ENCODE measurements at places on chromosomes 4 and X.

GRCh38 chr4:133178956-133179355, 29.9 kb downstream of the PCDH10 start:
- DNase-seq: no peak

- no peak for DNase-seq
Observed at GRCh38 chr4:130029442-130029841, 933.5 kb downstream of the C4orf33 start.

GRCh38 chr4:112523764-112524505, 8.0 kb upstream of the NEUROG2 start:
- peak; percentile 88 for DNase-seq

DNA sequence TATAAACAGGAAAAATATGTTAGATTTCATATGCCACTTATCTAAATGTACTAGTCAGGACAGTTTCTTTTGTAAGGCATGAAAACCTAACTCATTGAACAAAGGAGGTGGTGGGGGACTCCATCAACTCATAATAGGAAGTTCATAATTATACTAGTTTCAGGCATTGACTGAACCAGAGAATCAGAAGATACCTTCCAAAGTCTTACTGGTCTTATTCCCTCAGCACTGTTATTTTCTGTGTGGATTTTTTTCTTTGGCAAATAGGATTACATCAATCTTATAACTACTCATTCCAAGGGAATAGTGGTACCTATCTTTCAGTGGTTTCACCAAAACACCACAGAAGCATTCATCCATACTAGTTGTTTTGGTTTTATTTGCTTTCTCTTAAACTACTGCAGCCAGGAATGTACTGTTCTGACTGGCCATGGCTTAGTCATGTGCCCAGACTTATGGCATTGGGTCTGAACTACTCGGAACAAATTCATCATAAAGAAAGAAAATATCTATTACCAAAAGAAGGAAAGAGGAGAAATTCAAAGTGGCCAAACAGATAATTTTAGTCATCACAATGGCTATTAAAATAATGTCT, 273.9 kb downstream of the ARAP2 start:
- DNase-seq: peak; percentile 47

GRCh38 chr4:123402121-123402465, 5.5 kb downstream of the SPRY1 start:
- no peak for DNase-seq

GRCh38 chr4:36003051-36003450, 241.3 kb downstream of the ARAP2 start:
- no peak for DNase-seq

- no peak for DNase-seq
Observed at GRCh38 chr4:31442236-31442635, 722.1 kb downstream of the PCDH7 start.

- no peak for DNase-seq
Observed at GRCh38 chrX:121831601-121832000, 784.2 kb downstream of the GLUD2 start.

DNA sequence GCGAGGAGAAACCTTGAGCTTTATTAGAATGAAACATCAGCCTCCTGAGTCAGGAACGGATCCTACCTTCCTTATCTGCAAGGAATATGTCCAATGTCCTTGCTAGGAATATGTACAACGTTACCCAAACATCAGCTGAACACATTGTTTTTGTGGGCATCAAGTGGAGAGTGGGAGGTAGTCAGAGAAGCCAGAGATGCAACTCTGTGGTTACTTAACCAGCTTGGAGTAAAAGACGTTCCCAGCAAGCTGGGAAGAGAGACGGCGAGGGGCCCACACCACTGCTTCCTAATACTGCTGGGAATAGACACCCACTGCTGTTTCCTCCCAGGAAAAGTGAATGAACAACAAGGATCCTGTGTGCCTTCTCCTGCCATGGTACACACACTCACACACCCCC, 74.4 kb upstream of the PLAC1 start:
- no peak for DNase-seq

DNA sequence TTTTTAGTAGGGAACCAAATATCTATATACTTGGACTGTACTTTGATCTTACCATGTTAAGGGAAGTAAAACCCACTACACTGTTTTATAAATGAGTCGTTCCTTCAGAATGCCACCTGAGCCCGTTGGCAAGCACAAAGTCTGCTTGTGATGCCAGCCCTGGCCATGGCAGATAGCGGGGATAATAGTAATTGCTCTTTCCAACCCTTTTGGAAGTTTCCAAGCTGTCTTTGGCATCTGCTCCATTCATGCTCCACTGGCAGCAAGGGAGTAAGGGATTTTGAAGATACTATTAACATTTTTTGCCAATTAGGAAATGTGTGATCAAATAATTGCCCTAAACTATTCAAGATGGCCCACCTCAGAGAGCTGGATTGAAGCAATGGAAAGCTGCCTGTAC, 689.2 kb upstream of the SLIT2 start:
- no peak for DNase-seq

DNA sequence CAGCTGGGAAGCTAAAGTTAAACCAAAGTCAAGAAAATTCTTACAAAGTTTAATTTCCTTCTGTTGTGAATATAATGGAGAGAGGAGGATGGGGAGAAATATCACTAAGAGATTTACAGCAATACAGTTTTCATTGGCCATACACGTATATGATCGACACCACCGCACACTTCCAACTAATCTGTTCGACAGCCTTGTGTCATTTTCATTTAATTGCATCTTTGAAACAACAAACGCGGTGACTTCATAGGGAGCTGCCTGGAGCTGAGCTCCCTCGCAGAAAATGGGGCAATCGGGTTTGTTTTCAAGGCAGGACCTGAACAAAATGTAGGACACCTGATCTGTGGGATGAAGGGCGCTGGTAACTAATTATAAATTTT, 1.3 kb downstream of the PTPN13 start:
- DNase-seq: no peak

DNA sequence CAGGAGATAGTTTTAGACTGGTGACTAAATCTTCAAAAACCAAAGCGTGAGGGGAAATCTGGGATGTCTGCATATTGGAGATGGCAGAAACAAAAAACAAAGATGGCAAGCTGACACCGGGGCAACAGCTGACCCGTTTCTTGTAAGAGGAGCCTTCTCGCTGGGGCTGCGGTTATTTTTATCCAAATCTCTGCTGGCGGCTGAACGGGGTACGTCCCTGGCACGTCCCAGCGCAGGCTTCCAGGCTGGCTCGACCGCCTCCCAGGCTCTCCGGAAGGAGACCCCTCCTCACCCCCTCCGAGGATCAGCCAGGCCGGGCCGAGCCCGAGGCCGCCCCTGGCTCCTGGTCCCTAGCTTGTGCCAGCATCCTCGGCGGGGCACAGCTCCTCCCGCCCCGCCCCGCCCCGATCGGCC, 403 bp downstream of the SGCB start:
- DNase-seq: peak; percentile 41

- no peak for DNase-seq
Observed at GRCh38 chr4:44848466-44848865, 122.1 kb upstream of the GNPDA2 start.

DNA sequence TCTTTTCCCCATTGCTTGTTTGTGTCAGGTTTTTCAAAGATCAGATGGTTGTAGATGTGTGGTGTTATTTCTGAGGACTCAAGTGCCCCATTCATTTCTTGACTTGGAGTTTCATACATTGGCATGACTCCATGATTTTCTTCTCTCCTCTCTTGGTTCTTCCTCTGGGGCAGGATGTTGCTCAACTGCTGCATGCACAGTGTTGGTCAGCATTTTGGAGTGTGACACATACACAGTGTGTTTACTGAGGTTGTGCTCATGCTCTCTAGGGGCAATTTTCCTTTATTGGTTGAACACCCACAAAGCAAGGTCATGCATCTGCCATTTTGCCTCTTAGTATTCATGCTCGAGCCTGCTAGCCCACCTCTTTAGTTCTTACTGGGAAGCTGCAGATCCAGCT, 1993.8 kb downstream of the ARAP2 start:
- DNase-seq: no peak

- no peak for DNase-seq
Observed at GRCh38 chr4:186554539-186554913, 841 bp downstream of the MTNR1A start.

- peak; percentile 23 for DNase-seq
Observed at GRCh38 chrX:78092296-78092695, 11.8 kb upstream of the PGK1 start.

DNA sequence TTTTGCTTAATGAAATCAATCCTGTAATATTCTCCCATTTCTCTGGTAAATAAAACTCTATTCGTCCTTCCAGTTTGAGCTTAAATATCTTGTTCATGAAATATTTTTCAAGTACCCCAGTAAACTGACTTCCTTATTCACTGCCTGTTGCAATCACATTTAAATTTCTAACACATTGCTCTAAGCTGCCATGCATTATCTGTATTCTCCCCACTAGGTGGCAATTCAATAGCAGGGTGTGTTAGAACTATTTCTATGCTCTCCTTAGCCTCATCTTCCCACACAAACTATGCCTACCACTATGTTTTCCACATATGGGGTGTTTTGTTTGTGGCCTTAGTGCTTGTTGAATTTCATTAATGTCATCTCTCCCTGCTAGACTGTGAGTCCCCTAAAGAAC, 377.1 kb upstream of the HS3ST1 start:
- DNase-seq: peak; percentile 1

DNA sequence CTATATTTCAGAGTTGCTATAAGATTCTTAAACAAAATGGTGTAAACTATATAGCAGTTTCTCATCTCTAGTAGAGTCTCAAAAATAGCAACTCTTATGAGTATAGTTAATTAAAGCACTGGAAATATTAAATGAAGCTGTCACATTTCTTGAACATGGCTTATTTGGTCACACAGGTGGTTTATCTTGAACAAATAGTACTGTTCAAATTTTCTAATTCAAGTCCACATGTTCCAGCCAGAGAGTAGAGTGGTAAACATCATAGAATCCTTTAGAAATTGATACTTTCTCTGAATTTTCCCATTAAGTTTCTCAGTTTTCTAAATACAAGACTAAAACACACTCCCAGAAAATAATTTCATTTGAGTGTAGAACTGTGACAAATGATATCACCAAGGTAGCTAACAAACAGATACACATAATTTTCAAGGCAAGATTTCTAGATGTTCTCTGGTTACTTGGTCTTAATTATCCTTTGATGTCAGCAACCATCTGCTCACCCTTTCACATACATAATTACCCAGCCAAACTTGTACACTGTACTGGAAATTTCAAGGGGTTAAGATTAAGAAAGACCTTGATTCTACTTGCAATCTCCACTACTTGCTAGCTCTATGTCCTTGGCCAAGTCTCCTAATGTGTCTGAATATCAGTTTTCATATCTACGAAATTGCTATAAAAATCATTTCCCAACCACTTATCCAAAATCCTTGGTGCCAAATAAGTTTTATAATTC, 24.3 kb upstream of the PAK3 start:
- no peak for DNase-seq

DNA sequence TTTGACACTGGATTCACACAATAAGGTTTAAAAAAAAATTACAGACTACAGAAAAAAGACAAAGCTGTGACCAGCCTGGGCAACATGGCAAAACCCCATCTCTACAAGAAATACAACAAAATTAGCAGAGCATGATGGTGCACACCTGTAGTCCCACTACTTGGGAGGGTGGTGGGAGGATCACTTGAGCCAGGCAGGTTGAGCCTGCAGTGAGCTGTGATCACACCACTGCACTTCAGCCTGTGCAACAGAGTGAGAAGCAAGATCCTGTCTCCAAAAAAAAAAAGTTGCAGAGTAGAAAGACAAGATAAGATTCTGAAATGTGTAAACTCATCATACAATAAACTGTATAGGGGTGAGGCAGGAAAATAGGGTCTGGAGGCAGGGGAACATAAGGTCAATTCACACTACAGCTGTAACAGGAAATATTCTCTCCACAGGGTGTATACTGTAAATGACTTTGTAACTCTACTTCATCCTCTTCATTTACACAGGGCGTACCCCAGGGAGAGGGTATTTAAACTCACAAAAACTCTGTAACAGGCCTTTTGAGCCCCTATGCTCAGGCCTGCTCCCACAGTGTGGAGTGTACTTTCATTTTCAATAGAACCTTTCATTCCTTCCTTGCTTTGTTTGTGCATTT, 112.6 kb upstream of the MAPK10 start:
- no peak for DNase-seq

GRCh38 chrX:51860679-51861078, 32.7 kb upstream of the MAGED1 start:
- no peak for DNase-seq

GRCh38 chr4:99574530-99575324, at the start of gene MTTP:
MTTP (plus strand) TSS chr4:99574824; CDS start chr4:99574910, 86 bp downstream.
- DNase-seq: no peak

- no peak for DNase-seq
Observed at GRCh38 chrX:79065696-79066095, 78.8 kb upstream of the GPR174 start.

DNA sequence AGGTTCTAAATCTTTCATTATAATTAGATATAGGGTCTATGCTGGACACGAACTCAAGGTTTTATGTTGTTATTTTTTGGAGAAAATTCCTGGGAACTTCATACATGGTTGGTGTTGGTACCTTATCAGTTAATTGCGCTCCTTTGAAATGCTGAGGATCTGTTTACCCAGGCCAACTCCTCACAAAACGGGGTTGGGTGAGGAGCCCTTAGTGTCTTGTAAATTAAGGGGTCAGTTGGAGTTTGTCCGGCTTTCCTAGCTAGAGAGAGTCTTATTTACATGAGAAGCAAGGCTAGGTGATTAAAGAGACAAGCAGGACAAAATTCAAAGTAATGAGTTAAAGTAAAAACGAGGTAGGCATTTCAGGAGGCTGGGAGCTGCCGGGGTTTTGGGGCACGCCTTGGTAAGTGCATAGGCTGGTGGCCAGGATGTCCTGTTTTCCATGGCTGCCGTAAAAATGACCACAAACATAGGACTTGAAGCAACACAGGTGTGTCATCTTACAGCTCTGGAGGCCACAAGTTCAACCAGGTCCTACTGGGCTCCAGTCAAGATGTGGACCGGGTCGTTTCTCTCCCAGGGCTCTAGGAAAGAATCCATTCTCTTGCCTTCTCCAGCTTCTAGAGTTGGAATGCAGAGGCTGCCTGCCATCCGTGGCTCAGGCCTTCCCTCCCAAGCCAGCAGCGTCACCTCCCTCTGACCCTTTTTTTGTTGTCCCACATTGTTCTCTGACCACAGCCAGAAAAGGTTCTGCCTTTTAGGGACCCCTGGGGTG, 19.8 kb downstream of the PSAPL1 start:
- DNase-seq: no peak

DNA sequence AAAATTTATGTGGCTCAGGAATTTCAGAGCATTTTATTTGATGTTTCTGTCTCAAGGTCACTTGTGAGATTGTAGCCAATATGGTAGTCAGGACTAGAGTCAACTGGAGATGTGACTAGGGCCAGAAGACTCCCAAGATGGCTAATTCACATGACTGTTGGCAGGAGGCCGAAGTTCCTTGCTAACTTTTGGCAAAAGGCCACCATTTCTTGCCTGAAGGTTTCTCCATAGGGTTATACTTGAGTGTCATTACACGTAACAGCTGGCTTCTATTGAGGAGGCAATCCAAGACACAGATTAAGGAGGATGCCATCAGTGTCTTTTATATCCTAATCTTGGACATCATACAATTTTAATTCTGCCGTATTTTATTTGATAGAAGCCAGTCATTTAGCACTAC, 162.3 kb upstream of the MAOA start:
- DNase-seq: no peak

- no peak for DNase-seq
Observed at GRCh38 chr4:160175064-160175643, 1072.3 kb downstream of the RAPGEF2 start.

GRCh38 chr4:68175562-68176155, 46.0 kb upstream of the TMPRSS11F start:
- peak; percentile 53 for DNase-seq
